Activated T-helper 2 cell treated with anti-CD3 and anti-CD28 coated beads, Interferon-gamma antibody, Interleukin-2, Interleukin-4, amounts not matched to agents 10 μg/mL and 5 μg/mL and 100 μg/mL, durations not matched to agents 14 hours and 24 hours and 36 hours (primary cell): ENCODE measurements at places on chromosomes 2 and 18.

DNA sequence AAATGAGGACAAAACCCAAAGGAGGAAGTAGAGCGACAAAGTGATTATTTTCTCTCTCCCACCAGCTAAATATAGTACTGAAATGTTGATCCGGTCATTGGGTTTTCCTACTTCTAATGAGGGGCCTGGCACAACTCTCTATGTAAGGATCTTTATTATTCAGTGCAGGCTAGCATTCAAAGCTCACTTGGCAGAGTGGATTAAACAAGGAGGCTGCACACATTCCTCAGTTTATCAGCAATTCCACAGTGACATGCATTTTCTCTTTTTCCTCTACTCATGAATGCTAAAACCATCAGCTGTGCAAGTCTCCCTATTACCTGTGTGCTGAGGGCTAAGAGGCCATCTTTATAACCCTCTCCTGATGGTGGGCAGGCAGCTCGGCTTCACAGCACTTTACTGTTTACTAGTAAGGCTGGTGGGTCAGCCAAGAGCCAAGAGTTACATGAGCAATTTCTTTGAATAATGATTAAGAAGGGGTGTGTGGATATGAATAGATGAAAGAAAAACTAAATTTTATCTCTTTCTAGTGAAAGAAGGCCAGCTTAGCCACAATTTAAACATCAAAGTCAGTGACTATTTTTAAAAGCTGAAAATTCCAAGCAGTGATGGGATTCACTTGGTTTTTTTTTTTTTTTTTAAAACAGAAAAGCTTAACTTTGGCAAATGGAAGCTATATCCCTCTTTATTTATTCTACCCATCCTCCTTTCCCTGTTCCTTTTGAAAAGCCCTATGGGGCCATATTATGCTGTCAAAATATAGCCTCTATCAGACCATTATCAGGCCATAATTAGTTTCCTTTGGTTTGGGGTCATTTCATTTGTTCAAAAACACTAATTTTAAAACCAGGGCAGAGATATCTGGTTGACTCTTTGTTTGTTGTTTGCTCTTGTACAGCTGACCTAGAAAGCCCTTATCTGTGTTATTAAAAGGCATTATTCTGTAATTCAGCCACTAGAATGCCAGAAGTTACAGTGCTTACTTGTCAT, 111.0 kb downstream of the RBM43 start:
- H3K27ac ChIP-seq = no peak overlapping the region
- H3K36me3 ChIP-seq = no peaks in the 10 kb centered on the region
- H3K27me3 ChIP-seq = peaks cover 12% of the 10 kb centered on the region
- H3K4me1 ChIP-seq = no peaks in the 10 kb centered on the region
- no peak overlapping the region for H3K4me3 ChIP-seq

DNA sequence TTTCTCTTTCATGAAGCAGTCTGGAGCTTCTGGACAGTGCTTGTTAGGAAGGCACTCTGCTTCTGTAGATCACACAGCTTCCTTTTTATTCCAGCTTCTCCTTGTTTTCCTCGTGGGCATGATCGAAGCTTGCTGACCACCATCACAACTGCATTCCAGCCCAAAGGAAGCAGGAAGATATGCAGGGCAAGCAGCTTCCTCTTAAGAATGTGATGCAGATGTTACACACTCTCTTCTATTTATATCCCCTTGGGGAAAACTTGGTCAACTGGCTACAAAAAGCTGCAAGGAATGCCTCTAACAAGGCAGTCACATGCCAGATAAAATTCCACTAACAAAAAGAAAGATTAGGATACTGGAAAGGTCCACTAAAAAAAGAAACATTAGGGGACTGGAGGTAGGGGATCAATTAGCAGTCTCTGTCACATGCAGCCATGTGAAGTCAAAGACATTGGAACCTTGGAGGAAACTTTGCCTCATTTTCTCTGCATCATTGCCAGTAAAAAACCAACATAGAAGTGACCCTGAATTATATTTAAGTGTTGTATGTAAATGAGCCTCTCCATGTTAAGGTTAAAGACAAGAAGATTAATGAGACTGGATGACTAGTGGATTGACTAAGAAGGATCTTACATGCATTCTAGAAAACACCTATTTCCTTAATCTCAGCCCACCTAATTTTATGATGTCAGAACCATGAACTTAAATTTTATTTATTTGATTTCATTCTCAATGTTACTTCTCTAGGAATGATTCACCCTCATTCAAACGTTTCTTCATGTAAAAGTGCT, 98.3 kb downstream of the NAB1 start:
- peaks cover 19% of the 10 kb centered on the region for H3K4me1 ChIP-seq
- no peak for DNase-seq
- no peak overlapping the region for H3K4me3 ChIP-seq
- no peaks in the 10 kb centered on the region for H3K27me3 ChIP-seq
- H3K36me3 ChIP-seq = no peaks in the 10 kb centered on the region
- H3K27ac ChIP-seq = no peak overlapping the region

DNA sequence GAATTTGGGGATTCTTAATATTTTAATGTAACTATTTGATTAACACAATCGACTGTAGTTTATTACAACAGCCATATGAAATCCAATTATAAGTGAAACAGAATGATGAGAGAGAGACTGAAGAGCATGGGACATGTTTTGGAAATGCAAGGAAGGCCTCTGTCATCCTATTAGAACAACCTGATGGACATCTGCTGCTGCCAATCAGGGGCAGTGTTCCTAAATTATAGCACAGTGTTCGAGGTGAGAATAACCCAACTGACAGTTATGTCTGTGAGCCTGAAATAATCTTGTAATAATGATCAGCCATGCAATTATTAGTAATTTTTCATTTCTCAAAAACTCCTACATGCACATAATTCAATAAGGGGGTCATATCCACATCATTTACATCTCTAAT, 73.6 kb downstream of the CCDC141 start:
- no peak overlapping the region for H3K4me3 ChIP-seq
- no peaks in the 10 kb centered on the region for H3K27me3 ChIP-seq
- no peak for DNase-seq
- no peaks in the 10 kb centered on the region for H3K36me3 ChIP-seq

DNA sequence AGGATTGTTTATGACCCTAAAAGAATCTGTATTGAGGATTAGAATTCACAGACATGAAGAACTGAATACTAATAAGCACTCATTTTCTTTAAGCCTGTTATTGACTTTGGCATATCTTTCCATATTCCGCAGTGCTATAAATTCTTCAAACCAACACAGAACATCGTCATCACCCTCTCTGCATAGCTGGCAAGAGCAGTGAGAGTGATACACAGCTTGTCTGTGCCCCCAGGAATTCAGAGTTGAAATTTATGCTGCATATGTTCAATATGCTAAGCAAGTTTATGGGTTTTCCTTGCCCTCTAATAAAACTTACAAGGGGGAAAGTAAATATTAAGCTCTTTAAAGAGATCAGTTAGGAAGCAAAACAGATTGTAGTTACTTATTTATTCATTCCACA, 32.7 kb downstream of the CTLA4 start:
- no peak overlapping the region for H3K27ac ChIP-seq
- peaks cover 42% of the 10 kb centered on the region for H3K4me1 ChIP-seq
- no peak overlapping the region for H3K4me3 ChIP-seq
- H3K36me3 ChIP-seq = peaks cover 43% of the 10 kb centered on the region
- no peaks in the 10 kb centered on the region for H3K27me3 ChIP-seq
- DNase-seq = no peak

DNA sequence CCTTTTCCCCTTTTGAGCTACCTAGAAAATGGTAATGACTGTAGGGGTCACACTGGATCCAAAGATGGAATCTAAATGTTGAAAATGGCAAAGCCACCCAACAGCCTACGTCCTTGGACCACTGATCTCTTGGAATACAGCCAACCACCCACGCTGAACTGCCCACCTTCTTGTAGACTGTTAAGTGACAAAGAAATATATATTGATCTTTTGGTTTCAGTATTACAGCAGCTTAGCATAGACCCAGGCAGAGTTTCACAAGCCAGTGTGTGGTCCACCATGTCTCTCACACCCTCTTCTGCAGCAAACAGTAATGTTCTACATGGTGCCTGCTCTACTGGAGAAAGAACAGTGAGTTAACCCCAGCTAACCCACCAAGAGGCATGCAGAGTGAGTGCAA, 20.2 kb downstream of the CACNB4 start:
- no peak overlapping the region for H3K27ac ChIP-seq
- H3K36me3 ChIP-seq = no peaks in the 10 kb centered on the region
- no peaks in the 10 kb centered on the region for H3K4me1 ChIP-seq
- H3K27me3 ChIP-seq = no peaks in the 10 kb centered on the region
